Hindlimb muscle (tissue), 1 donor: ENCODE measurements at places on chromosomes 16 and 17. TPM values are rescaled to one million over a fixed set of nuclear protein-coding genes. Genes with fewer than 3 reads are reported as not detected.

The EPX gene
- 0.62 TPM for polyA plus RNA-seq

The PLEKHH3 gene
- 62.6 TPM for polyA plus RNA-seq

The CA10 gene
- polyA plus RNA-seq = 14.0 TPM

The TMEM220 gene
- 11.3 TPM for polyA plus RNA-seq

The ZNF200 gene
- 5.9 TPM for polyA plus RNA-seq

The NUPR1 gene
- polyA plus RNA-seq = 29.7 TPM

The HOXB1 gene
- polyA plus RNA-seq = not detected

The SULT1A4 gene
- 3.6 TPM for polyA plus RNA-seq

The CLDN6 gene
- 0.32 TPM for polyA plus RNA-seq

The TMUB2 gene
- polyA plus RNA-seq = 58.1 TPM

The GAST gene
- not detected for polyA plus RNA-seq

The CALB2 gene
- polyA plus RNA-seq = 0.46 TPM

The KRTAP2-3 gene
- polyA plus RNA-seq = not detected

The C16orf89 gene
- 1.3 TPM for polyA plus RNA-seq

The APRT gene
- polyA plus RNA-seq = 60.7 TPM

The HSD17B2 gene
- polyA plus RNA-seq = 0.30 TPM

The TBC1D3 gene
- polyA plus RNA-seq = 0.34 TPM

The NOD2 gene
- polyA plus RNA-seq = 2.3 TPM

The RBFOX1 gene
- polyA plus RNA-seq = 84.2 TPM

The SPG7 gene
- polyA plus RNA-seq = 71.4 TPM

The PER1 gene
- polyA plus RNA-seq = 72.6 TPM

The NUDT21 gene
- 51.2 TPM for polyA plus RNA-seq

The KCNJ12 gene
- 17.3 TPM for polyA plus RNA-seq

The TBC1D3G gene
- not detected for polyA plus RNA-seq

The PERCC1 gene
- 0.43 TPM for polyA plus RNA-seq

The TENT4B gene
- 6.8 TPM for polyA plus RNA-seq

The TMEM235 gene
- polyA plus RNA-seq = not detected

The EFTUD2 gene
- 66.6 TPM for polyA plus RNA-seq

The FAM117A gene
- polyA plus RNA-seq = 21.0 TPM

The TNP2 gene
- not detected for polyA plus RNA-seq

The SEPTIN12 gene
- polyA plus RNA-seq = not detected

The ADGRG1 gene
- 7.4 TPM for polyA plus RNA-seq

The NDUFB10 gene
- 145 TPM for polyA plus RNA-seq

The CCL3 gene
- polyA plus RNA-seq = 5.8 TPM

The VAT1L gene
- polyA plus RNA-seq = 0.79 TPM

The TUBB3 gene
- 7.2 TPM for polyA plus RNA-seq

The SHISA6 gene
- 6.8 TPM for polyA plus RNA-seq

The CHRNE gene
- 3.3 TPM for polyA plus RNA-seq

The ASGR2 gene
- 0.36 TPM for polyA plus RNA-seq

The TPPP3 gene
- polyA plus RNA-seq = 384 TPM

The ALOX12 gene
- polyA plus RNA-seq = 0.79 TPM

The SLC12A3 gene
- polyA plus RNA-seq = 0.05 TPM

The RTN4RL1 gene
- polyA plus RNA-seq = 2.9 TPM

The KRT222 gene
- 0.08 TPM for polyA plus RNA-seq

The G6PC1 gene
- not detected for polyA plus RNA-seq

The AGRP gene
- polyA plus RNA-seq = not detected

The GLOD4 gene
- 57.9 TPM for polyA plus RNA-seq

The PRAC2 gene
- polyA plus RNA-seq = not detected

The CBX8 gene
- polyA plus RNA-seq = 4.7 TPM

The FMNL1 gene
- polyA plus RNA-seq = 10.0 TPM

The MSRB1 gene
- 39.0 TPM for polyA plus RNA-seq

The TMEM88 gene
- polyA plus RNA-seq = 32.6 TPM

The LRRC46 gene
- polyA plus RNA-seq = 1.5 TPM

The TOP2A gene
- 45.8 TPM for polyA plus RNA-seq
